ENCODE measurements at places on chromosomes 5 and 9. TPM values are rescaled to one million over a fixed set of nuclear protein-coding genes. Genes with fewer than 3 reads are reported as not detected.

DNA sequence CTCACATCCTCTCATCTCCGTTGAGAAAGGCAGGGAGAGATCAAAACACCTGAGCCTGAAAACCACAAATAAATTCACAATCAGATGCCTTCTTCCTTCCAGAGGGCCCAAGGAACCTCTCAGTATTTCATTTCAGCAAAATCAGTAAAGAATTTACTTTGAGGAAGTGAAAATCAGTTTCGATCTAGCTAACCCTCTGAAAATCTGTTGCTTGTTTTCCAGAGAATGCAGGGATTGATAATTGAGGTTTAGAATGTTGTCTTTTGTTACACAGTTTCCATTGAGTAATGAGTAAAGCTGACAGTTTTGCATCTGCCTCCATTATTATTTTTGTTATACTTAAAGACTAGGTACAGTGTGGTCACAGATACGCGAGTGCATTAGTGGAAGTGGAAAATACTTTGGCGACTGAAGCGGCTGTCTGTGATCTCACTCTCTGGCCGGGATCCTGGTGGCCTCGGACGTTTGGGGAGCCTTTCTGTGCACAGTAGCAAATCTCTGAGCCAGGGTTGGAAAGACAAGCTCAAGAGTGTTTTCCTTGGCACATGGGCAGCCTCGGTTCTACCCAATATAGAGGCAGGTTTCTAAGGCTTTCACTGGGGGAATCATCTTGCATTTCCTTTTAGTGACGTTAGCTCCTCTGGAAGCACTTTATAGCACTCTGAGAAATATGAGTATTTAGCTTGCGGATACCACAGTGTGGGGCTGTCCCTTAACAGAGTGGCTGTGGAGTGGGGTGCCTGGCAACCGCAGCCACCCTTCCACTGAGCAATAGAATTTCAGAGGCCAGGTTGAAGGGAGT, 32.2 kb upstream of the ANGPTL2 start:
- peak overlapping the region; percentile 65 for H3K4me3 ChIP-seq
- peak overlapping the region; percentile 32 for H3K27ac ChIP-seq
- peak; percentile 19 for DNase-seq
- no peaks in the 10 kb centered on the region for H3K36me3 ChIP-seq
- H3K27me3 ChIP-seq: peaks cover 16% of the 10 kb centered on the region

DNA sequence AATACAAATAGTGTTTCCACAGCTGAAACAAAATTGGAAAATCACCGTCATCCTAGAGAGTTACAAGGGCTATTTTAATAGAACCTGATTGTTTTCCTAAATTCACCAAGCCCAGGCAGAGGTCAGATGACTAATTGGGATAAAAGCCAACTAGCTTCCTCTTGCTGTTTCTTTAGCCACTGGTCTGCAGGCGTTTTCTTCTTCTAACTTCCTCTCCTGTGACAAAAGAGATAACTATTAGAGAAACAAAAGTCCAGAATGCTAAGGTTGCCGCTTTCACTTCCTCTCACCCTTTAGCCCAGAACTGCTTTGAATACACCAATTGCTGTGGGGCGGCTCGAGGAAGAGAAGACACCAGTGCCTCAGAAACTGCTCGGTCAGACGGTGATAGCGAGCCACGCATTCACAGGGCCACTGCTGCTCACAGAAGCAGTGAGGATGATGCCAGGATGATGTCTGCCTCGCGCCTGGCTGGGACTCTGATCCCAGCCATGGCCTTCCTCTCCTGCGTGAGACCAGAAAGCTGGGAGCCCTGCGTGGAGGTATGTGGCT, at the start of gene TLR4:
Gene TLR4 (plus strand): TSS at position 380 of the 552 bp plus-strand sequence. CDS start 70 bp downstream, at position 450.
- H3K4me3 ChIP-seq: peak within 1 kb of the TSS; percentile 93
- peaks cover 22% of the 10 kb centered on the region for H3K36me3 ChIP-seq
- peak within 1 kb of the TSS; percentile 94 for H3K27ac ChIP-seq
- no peaks in the 10 kb centered on the region for H3K27me3 ChIP-seq
- DNase-seq: peak; percentile 86

DNA sequence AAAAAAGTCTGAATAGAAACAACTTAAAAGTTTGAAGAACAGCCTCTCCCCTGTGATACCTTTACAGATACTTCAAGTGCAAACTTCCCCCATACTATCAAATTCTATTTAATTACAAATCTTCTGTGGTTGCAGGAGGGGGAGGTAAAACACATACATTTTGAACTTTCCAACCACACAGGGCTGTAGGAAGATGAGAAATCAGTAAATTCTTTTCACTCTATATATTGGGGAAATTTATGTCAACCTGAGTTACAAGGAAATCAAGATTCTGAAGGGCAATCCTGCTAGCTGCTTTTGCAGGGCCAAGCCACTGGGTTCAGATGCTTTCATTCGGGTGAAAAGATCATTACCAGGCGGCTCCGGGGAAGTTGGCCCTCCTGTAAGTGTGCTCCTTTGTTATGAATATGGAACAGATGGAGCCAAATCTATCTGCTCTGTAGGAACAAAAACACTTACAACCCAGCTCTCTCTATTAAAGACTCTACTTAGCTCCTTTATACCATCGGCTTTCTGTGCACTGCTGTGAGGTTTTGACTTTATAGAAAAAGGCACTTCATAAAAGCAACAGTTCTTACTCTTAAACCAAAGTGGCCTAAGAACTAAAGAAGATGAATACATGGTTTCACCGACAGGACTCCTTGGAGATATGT, 269.1 kb downstream of the EFNA5 start:
- no peaks in the 10 kb centered on the region for H3K4me1 ChIP-seq
- no peak overlapping the region for H3K4me3 ChIP-seq
- no peaks in the 10 kb centered on the region for H3K36me3 ChIP-seq
- H3K27ac ChIP-seq: no peak overlapping the region
- no peak for DNase-seq

The RNF44 gene
- 13.4 TPM for total RNA-seq

DNA sequence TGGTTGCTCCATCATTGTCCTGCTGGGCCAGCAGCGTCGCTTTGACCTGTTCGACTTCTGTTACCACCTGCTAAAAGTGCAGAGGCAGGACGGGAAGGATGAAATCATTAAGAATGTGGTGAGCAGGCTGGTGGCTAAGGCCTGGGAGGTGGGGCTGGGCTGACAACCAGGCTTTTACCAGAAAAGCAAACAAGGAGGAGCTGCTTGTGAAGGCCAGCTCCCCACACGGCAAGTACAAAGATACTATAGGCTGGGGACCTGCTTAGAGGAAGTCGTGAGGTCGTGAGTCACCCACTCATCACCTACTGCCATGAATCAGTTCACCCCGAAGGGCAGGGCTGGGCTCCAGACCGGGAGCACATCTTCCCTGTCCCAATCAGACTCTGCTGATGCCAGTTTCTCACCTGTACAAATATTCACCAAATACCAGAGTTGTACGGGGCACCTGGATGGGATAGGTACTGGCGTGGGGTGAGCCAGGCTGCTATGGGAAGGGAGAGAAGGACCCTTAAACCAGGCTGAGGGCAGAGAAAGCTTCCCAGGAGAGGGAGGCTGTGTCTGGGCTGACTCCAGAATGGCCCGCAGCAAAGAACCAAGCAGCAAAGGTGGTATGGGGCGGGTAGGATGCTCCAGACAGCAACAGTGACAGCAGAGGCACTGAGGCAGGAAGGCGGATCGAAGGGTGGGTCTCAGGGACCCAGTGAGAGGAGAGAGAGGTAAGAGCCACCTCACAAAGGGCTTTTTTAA, 69.3 kb upstream of the NIPAL4 start:
- peaks cover 15% of the 10 kb centered on the region for H3K36me3 ChIP-seq
- H3K4me3 ChIP-seq: peak overlapping the region; percentile 59
- peak; percentile 97 for DNase-seq
- H3K27me3 ChIP-seq: peaks cover 1% of the 10 kb centered on the region
- H3K4me1 ChIP-seq: peaks cover 65% of the 10 kb centered on the region
- H3K27ac ChIP-seq: peak overlapping the region; percentile 84

DNA sequence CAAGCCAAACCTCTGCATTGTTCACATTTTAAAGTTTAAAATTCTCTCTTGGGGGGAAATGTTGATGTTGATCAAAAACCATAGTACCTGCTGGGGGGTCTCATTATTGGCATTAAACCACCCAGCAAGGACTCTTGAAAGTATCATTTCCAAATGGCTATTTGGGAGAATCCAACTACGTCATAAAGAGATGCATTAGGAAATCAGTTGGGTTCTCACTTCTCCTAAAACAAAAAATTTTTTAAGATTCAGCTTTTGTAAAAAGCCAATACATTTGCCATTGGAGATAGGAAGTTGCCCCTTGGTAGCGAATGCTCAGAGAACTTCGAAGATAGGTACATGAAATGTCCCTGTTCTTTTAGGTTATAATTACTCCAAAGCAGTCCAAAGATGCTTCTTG, 96.4 kb downstream of the GNAQ start:
- peaks cover 5% of the 10 kb centered on the region for H3K36me3 ChIP-seq
- DNase-seq: no peak
- H3K4me1 ChIP-seq: peaks cover 23% of the 10 kb centered on the region
- H3K4me3 ChIP-seq: no peak overlapping the region
- H3K27me3 ChIP-seq: no peaks in the 10 kb centered on the region

- no peak overlapping the region for H3K4me3 ChIP-seq
- DNase-seq: no peak
- H3K27ac ChIP-seq: no peak overlapping the region
These were observed 85.0 kb downstream of the CAMSAP1 start for GRCh38 chr9:135822374-135822755.

DNA sequence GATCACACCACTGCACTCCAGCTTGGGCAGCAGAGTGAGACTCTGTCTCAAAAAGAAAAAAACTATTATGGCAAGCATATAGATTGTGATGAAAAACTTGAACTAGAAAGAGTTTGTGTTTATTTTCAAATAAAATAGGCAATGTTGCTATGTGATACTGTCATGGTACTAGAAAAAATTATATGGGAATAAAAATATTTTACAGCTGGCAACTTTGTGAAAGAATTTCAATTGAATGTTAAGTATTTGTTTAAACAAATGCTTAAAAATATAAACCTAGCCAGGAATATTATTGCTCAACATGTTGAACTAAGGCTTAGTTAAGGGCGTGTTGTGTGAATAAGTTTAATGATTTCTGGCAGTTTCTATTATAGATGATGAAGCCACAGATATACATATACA, 31.7 kb downstream of the HSDL2 start:
- H3K27ac ChIP-seq: no peak overlapping the region
- no peaks in the 10 kb centered on the region for H3K4me1 ChIP-seq
- DNase-seq: no peak
- no peaks in the 10 kb centered on the region for H3K27me3 ChIP-seq

DNA sequence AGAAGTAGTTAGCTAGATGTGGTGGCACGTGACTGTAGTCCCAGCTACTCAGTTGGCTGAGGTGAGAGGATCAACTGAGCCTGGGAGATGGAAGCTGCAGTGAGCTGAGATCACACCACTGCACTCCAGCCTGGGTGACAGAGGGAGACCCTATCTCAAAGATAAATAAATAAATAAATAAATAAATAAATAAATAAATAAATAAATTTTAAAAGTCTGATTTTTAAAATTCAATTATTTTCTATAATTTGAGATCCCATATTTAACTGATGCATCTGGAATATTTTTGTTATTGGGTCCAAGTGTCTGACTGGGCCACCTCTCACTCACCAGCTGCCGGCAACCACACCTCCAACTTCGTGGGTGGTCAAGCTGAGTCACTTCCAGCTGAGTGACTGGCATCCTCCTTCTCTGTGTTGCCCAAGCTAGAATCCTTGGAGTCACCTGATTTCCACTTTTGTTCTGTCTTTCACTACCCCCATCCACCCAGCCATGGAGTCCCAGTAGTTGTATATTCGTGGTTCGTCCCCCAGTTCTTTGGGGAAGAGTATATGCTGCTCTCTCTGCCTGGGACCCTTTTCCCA, 70.9 kb downstream of the EGFLAM start:
- no peaks in the 10 kb centered on the region for H3K36me3 ChIP-seq
- H3K27me3 ChIP-seq: no peaks in the 10 kb centered on the region
- DNase-seq: no peak
- H3K4me1 ChIP-seq: peaks cover 14% of the 10 kb centered on the region
- no peak overlapping the region for H3K27ac ChIP-seq
- no peak overlapping the region for H3K4me3 ChIP-seq

GRCh38 chr9:785997-786396, 55.5 kb upstream of the DMRT1 start:
- no peak overlapping the region for H3K27ac ChIP-seq
- H3K36me3 ChIP-seq: no peaks in the 10 kb centered on the region
- DNase-seq: no peak
- H3K4me3 ChIP-seq: no peak overlapping the region

All from HFFc6 (cell line).